ENCODE measurements at places on chromosomes 4 and X.

- DNase-seq = no peak
These were observed 44.9 kb downstream of the CENPC start for GRCh38 chr4:67500373-67500772.

DNA sequence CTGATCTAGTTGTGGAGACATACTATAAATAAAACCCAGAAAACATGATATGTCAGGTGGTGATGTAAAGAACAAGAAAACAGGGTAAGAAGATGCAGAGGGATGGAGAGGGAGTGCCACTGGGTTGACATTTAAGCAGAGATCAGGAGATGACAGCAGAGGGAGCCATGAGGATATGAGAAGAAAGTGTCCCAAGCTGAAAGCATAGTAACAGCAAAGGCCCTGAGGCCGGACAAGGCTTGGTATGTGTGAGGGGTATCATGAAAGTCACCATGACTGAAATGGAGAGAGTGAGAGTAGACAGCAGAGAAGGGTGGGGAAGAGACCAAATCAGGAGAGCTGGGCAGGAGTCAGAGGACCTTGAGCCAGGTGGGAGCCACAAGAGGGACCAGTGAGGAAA lies 3.4 kb downstream of the GPKOW start:
- DNase-seq = no peak

DNA sequence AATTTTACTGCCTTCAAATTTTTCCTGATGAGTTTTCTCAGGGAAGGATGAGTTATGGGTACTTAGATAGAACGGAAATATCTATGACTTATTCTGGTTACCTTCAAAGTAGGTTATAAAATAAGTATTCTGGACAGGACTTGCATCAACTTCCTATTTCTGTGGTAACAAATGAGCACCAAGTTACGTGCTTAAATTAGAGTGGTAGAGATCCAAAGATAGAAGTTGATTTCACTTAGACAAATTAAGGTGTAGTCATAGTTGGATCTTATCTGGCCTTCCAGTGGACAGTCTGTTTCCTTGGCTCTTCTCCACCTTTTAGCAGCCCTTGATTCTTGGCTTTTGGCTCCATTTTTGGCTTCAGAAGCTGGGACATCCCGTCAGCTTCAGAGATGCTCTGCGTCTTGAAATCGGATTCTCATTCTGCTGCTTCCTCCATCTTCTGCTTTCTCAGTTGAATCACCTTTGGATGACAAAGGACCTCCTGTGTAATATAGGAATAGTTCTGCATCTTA lies 109.9 kb downstream of the ZNF518B start:
- DNase-seq = no peak

- DNase-seq = no peak
These were observed 208.7 kb downstream of the MAPK10 start for GRCh38 chr4:86151196-86151595.

- DNase-seq = no peak
These were observed 455.3 kb downstream of the PDHA2 start for GRCh38 chr4:96295143-96295741.

DNA sequence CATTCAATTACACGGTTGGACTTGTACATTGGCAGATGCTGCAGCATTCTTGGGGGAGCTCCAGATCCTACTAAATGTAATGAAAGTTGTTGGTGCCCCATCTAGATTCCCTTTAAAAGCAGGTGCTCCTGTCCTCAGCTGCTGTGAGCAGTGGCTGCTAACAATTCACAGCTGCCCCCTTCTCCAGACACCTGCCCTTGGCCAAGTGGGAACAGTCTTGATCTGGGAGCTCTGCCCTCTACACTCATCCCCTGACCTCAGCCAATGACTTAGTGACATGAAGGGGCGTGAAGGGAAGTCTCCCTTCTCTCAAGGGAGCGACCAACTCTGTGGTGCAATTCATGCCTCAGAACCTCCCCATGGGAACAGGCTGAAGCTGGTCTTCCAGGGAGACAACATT lies 125.7 kb downstream of the EIF4E start:
- no peak for DNase-seq

DNA sequence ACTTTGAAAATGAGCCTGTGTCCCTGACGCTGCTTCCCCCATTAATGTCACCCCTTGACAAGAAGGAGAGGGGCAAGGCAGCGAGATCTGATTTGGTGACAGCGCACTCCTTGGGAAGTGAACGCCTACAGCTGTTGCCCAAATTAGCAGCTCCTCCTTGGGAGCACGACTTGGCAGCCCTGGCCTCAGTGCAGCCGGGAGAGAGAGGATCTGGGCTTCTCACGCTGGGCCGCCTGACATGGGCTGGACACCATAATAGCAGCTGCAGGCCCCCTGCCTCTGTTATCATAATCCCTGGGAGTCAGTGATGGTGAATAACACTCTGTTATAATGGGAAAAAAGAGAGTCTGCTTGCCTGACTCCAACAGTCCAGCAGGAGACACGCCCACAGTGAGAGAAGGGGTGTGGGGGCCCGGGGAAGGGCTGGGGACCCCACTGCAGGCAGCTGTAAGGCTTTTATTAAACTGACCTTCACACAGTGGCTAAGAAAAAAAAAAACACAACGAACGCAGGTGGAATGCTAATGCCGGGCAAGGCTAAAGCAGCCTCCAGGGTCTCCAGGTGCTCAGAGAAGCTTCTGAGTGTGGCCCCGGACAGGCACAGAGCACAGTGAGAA lies 73.3 kb downstream of the PSAPL1 start:
- no peak for DNase-seq

DNA sequence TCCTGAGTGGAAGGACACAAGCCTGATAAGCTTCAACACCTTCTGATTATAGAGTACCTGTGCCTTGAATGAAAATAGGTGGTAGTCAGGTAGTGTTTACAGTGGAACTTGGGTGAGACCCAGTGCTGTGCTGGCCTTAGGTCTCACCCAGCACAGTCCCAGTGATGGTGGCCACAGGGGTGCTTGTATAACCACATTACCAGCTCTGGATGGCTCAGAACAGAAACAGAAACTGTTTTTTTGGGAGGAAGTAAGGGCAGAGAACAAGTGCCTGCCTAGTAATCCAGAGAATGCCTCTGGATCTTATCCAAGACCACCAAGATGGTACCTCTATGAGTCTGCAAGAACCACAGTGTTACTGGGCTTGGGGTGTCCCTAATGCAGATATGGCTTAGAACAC lies 171.5 kb upstream of the DIPK2B start:
- DNase-seq = no peak

DNA sequence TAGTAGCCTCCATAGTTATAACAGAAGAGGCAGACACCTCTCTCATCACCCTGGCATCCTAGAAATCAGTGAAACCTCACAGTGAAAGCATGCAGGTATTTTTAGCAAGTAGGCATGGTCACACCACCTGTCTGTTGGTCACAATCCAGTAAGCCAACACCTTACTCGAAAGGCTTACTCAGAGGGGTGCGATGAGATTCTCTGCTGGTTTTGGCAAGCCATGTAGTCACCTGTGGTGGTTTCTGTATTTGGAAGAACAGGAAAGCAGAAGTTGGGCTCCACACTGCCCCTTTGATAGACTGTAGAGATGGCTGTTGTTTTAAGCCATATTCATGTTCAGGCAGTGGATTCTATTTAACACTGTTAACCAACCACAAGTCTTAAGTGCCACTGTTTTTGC lies 134.7 kb downstream of the DCLK2 start:
- no peak for DNase-seq

DNA sequence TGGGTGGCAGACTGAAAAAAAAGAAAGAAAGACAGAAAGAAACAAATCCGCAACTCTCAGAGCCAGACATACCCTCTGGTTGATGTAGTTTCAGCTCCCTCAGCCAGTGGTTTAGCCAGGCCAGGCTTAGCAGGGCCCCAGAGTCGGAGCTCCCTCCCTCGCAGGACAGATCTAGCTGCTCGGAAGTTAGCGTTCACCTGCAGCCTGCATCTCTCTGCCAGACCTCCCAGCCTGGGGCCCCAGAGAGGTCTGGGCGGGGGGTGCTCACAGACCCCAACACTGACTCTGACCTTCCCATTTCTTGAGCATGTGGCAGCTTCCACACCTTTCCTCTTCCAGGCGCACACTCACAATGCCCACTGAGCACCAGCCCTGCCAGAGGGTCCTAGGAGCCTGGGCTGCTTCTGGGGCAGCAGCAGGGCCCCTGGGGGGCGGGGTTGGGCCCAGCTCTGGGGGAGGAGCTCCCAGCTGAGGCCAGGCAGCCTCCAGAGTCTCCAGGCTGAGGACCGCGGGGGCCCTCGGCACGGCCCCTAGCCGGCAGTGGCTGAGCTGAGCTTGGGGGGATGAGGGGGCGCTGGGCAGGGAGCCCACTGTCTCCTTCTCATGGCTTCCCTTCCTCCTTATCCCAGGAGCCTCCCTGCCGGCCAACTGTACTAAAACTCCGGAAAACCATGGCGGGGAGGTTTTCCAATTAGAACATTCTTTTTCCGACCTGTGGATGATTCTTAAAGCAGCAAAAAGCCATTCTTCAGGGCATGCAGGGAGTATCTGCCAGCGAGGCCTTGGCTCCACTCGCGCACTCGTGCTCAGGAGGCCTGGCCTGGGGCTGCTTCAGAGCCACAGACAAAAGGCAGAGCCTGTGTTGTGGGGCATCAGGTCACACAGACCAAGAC lies 4.6 kb upstream of the ZNF185 start:
- DNase-seq = no peak

- no peak for DNase-seq
These were observed 101.5 kb downstream of the PDGFC start for GRCh38 chr4:156870131-156870530.

DNA sequence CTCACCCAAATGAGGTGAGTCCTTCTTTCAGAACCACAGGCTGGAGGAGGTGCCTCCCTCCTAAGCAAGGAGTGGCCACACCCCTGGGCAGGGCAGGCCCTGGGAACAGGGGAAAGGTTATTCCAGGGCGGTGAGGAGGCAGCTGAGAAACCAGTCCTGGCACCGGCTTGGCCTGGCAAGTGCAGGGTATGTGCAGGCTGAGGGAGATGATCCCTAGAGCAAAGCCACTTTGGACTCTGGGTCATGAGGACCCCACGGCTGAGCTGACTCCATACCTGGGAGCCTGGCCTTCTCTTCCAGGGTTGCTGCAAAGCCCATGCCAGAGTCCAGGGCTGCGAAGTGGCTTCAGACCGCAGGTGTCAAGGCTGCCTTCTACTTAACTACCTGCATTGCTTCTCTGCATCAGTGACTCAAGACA lies 49.5 kb upstream of the HELT start:
- DNase-seq = no peak

DNA sequence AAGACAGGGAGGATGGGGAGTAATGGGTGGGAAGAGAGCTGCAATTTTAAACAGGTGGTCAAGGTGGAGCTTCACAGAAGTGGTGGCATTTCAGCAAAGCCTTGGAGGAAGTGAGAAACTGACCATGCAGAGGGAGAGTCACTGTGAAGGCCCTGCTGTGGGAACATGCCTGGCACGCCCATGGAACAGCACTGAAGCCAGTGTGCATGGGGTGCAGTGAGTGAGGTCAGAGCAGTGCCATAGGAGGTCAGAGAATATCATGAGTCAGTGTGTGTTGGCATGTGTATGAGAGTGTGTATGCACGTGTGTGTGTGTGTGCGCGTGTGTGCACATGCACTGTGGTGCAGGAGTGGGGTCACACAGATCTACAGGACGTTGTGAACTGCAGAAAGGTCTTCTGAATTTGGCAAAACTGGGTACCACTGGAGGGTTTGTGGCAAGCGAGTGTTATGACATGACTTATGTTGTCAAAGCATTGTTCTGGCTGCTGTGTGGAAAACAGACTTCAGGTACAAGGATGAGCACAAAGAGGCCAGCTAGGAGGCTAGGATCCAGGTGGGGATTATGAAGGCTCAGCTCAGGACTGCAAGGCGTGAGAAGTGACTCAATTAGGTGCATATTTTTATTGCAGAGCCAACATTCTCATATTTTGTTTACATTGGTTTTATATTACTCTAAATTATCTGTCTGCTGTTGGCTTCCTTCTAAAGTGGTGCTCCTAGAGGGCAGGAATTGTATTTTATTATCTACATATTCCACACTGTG lies 34.0 kb downstream of the ZNF827 start:
- no peak for DNase-seq

- no peak for DNase-seq
These were observed 83.6 kb downstream of the TSPAN5 start for GRCh38 chr4:98574816-98575215.

DNA sequence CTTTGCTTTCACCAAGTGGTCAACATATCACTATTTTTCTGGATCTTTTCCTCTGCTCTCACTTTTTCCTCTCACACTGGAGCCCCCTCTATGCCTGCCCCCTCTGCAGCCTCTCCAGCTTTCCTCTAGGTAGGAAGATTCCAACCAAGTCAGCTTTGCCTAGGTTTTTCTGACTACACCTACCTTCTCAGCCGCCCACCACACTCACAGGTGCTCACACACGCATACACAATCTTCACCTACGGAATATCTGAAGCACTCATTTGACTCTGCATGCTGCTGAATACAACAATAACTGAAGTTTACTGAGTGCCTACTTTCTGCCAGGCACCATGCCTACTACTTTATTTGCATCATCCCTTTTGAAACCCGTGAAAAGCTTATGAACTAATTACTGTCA lies 328.0 kb downstream of the PPP3CA start:
- DNase-seq = no peak

DNA sequence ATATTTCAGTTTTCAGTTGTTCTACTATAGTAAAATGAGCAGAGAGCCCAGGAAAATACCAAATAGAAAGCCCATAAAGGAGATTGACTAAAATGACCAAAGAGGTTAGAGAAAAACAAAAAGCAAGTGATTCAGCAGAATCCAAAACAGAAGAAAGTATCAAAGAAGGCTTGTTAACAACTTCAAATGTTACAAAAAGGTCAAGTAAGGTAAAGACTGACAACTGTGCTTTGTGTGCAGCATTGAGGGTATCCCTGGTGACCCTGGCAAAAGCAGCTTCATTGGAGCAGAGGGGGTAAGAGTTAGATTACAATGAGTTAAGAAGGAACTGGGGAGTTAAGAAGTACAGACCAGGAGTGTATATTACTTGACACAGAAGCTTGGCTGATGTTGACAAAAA lies 317.9 kb downstream of the OPHN1 start:
- no peak for DNase-seq

GRCh38 chr4:53043055-53043454 lies 180.9 kb downstream of the RASL11B start:
- DNase-seq = no peak

- DNase-seq = no peak
These were observed 17.5 kb upstream of the SAT1 start for GRCh38 chrX:23765449-23765848.

DNA sequence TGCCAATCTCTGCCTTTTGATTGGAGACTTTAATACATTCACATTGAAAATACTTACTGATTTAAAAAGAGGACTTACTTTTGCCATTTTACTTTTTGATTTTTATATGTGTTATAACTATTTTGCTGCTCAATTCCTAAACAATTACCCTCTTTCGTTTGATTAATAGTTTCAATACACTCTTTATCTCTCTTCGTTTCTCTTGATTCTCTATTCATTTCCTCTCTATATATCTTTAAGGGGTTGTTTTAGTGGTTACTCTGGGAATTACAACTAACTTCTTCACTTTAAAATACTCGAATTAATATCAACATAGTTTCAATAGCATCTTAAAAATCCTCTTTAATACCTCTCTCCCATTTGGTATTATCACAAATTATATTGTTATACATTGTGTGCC lies 116.6 kb downstream of the PTCHD1 start:
- no peak for DNase-seq

Data from activated T-helper 1 cell treated with Interleukin-2 at 50 U/mL for 16 hours (primary cell).